ENCODE measurements at places on chromosomes 7 and 10.
A peak's percentile ranks its signal among the peaks of the same experiment; 100 is the strongest.

GRCh38 chr10:104707602-104708459 is 66.7 kb downstream of the SORCS3 start:
- DNase-seq = no peak

DNA sequence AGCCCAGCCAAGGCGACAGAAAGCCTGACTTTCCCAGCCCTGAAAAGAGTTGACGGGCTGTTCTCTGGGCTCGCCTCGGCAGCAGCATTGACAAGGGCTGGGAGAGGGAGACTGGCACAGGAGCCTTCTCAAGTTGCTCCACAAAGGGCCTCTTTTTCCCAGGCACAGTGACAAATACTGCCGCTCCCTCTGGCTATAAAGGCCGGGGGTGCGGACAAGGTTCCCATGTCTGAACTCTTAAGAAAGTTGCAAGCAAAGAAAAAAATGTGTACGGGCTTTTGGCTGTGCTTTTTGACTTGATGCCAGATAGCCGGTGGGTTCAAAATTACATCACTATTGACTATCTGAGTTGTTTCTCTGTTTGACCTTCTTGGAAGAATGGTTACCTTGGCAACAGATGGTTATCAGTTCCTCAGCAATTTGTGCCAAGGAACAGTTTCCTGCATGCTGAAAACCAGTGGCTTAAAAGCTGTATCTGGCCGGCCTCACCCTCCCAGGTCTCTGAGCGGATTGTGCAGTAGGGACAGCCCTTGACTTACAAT is 115.9 kb upstream of the EEPD1 start:
- peak; percentile 9 for DNase-seq

DNA sequence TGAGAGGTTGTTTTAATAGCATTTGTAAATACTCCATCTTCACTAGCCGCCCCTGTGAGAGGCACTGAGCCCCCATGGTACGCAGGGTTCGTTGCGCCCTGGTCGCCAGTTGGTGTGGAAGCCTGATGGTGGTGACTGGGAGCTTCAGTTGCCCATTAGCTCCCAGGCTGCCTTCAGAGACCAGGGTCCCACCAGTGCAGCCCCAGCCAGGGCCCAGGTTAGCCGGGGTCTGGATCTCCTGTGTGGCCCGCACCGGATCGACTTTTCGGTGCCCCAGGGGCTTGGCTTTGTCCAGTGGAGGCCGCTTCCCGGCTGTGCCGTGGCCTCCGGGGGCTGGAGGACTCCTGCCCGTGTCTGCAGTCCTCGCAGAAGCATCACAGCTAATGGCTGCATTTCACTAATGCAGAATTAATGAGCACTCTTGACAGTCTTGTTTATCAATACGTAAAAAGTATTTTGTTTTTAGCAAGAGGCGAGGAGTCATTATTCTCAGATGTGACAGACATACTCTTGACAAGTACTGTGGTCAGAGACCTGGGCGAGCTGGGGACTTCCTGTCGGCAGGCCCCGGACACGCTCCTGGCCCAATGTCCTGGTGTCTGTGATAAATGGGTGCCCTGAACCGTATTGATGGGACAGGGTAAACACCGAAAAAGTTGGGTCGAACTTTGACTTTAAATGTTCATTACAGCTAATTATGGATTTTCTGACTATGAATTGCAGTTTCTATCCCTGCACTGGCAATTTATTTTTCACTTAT is 99.8 kb downstream of the NKX6-2 start:
- no peak for DNase-seq

- no peak for DNase-seq
Observed at GRCh38 chr10:87500646-87501048, 4.0 kb upstream of the MINPP1 start.

DNA sequence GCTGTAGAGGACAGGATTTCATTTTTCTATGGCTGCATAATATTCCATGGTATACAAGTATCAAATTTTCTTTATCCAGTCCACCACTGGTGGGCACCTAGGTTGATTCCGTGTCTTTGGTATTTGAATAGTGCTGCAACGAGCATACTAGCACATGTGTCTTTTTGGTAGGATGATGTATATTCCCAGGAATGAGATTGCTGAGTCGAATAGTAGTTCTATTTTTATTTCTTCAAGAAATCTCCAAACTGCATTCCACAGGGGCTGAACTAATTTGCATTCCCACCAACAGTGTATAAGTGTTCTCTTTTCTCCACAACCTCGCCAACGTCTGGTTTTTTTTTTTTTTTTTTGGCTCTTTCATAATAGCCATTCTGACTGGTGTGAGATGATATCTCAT is 550.0 kb downstream of the REEP3 start:
- no peak for DNase-seq

GRCh38 chr10:71079761-71080380 is 132.5 kb upstream of the UNC5B start:
- DNase-seq = no peak

- DNase-seq = no peak
Observed at GRCh38 chr10:74955796-74956195, 129.4 kb downstream of the KAT6B start.

- no peak for DNase-seq
Observed at GRCh38 chr7:112515989-112516388, 35.2 kb downstream of the LSMEM1 start.

DNA sequence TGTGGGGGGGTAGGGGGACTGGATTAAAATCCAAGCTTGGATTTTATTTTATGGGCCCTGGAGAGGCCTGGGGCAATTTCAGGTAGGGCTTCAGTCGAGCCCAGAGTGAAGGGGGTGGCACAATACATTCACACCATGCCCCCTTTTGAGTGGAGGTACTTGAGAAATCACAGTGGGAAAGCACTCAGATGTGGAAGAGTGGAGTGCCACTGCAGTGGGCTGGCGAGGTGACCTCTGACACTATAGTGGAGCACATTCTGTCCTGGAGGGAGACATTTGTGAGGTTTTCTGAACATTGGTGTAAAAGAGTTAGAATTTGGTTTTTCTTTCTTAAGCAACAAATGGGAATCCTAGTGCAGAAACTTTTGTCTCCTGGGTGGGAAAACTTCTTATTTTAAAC is 143.2 kb downstream of the WNT2 start:
- DNase-seq = no peak

- no peak for DNase-seq
Observed at GRCh38 chr7:158283016-158283974, 304.3 kb downstream of the PTPRN2 start.

- no peak for DNase-seq
Observed at GRCh38 chr7:106595922-106596321, 65.0 kb downstream of the CCDC71L start.

- DNase-seq = peak; percentile 54
Observed at GRCh38 chr7:130959743-130960207, 225.8 kb upstream of the KLF14 start.

DNA sequence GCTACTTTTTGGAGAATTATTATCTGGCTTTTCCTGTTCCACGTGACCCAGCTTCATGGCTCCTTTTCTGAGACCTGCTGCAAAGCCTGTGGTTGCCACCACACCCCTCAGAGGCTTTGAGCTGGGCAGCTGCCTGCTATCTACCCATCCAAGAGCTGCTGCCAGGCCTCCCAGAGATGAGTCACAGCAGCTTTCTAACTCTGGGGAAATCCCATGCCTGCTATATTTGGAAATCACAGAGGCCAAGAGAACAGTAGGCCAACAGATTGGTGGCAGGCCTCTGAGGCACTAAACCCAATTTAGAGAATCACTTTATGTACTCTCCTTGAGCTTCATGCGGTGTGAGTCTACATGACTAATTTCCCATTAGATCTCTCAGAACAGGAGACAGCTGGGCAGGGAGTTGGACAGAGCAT is 35.2 kb downstream of the SGCE start:
- DNase-seq = peak; percentile 16

- DNase-seq = no peak
Observed at GRCh38 chr10:114157912-114158311, 16.1 kb downstream of the CCDC186 start.

DNA sequence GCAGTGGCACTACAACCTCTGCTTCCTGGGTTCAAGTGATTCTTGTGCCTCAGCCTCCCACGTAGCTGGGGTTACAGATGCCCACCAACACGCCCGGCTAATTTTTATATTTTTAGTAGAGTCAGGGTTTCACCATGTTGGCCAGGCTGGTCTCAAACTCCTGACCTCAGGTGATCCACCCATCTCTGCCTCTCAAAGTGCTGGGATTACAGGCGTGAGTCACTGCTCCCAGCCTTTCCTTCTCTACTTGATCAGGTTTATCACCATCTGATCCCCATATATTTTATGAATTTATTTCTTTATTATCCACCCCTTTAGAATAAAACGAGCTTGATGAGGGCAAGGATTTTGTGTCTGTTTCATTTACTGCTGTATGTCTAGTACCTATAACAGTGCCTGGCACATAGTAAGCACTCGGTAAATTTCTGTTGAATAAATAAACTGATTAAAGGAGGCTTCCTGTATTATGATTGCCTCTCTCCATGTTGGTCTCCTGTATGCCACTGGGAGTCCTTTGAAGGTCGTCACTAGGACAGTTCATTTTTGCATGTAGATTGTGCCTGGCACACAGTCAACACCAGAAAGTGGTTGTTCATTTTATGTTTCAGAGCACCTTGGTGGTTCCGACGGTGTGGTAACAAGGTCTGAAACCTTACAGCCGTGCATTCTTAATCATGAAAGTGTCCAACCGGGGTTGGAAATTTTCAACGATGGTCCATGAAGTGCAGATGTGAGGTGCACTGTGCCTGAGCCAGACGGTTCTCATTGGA is 9.6 kb upstream of the EIF3A start:
- DNase-seq = peak; percentile 63

DNA sequence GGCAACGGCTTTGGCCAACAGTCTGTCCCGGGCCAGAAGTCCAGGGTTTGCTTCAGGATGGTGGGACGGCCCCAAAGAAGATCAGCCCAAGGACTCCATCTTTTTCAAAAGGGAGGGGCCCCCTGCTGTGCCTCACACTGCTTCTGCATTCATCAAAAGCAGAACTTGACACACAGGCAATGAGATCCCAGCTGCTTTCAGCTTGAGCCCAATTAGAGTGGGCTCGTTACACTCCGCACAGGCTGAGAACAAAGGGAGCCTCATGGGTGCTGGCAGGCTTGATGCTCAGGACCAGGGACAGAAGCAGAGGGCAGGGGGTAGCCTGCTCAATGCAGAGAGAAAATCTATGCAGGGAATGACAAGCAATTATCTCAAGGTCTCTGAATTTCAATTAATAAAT is 45.5 kb downstream of the VOPP1 start:
- no peak for DNase-seq
